CD4-positive, alpha-beta T cell treated with Interleukin-15 for 1 hour (primary cell): ENCODE measurements at places on chromosomes 12 and 14.
A peak's percentile ranks its signal among the peaks of the same experiment; 100 is the strongest.

DNA sequence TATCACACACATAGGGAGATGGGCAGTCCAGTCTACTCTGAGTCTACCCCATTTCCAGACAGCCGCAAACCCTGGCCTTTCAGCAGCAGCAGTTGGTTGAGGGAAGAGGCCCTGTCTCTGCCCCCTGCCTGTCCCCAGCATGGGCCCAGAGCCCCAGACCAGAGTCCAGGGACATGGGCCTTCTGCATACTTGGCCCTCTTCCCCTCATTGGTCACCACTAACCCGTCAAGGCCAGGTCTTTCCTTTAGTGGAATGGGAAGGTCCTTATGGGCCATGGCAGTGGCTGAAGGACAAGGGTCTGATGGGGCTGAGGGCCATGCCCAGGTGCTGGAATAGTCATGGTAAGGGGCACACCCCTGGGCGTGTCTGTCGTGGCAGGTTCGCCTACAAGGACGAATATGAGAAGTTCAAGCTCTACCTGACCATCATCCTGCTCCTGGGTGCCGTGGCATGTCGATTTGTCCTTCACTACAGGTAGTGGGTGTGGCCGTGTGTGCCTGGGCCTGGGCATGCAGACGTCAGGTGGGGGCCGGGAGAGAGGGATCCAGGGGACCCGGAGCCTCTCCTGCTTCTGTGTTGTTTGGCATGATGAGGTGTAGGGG lies 39.3 kb downstream of the TMEM120B start:
- no peak for DNase-seq

DNA sequence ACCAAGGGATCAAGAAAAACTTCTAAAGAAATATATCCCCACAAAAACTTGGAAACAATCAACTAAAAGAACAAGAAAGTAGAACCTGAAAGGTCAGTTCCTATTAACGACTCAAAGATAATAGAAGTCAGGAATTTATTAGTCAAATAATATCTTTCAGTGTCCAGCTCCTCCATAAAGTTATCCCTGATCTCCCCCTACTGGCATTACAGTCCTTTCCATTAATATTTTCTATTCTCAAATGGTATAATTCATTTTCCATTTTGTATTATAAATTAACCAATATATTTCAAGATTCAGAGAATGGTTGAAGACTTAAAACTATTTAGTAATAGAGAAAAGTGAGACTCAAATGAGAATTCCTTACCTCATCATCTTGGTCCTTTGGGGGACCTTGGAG lies 11.6 kb upstream of the SUPT16H start:
- DNase-seq = no peak

- peak; percentile 64 for DNase-seq
These were observed 12.6 kb upstream of the DENND5B start for GRCh38 chr12:31603546-31604009.

- no peak for DNase-seq
These were observed 34.2 kb downstream of the NT5DC3 start for GRCh38 chr12:103806803-103807202.

DNA sequence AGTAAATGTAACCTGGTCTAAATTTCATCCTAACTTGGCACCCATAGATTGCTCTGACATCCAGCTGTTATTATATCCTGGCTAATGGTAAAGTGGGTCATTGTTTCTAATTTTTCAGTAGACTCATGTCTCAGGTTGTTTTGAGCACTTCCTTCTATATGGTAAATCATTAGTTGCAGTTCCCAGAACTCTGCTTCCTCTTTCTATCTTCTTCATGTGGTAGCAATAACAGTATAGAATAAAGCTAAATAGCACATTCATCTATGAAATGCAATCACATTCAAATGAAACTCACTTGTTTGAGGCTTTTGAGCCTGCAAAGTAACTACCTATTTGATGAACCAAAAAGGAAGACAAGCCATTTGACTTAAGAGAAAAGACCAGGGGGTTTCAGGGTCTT lies 65.1 kb upstream of the GZMB start:
- no peak for DNase-seq

GRCh38 chr14:100962494-100962893 lies 59.0 kb upstream of the RTL1 start:
- DNase-seq = no peak

DNA sequence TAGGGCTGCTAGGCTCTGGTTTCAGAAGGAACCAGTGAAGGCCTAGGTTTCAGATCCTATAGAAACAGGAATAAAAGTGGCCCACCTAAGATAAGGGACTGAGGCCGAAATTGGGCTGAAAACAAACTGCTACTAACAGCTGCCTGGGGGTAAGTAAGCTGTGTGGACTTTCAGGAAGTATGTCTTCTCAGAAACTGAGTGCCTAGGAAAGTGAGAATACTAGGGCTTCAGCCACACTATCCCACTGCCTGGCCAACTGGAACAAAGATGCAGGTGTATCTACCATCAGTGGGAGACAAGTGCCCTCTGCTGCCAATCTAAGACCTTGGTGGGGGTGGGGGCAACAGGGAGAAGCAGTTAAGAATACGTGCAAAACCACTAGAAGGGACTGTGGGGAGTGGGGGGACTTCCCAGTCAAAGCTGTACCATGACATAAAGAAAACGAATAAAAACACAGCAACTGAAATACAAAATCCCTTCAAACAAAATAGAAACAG lies 82.5 kb downstream of the MED13L start:
- DNase-seq = peak; percentile 71

- no peak for DNase-seq
These were observed 26.4 kb downstream of the TBX3 start for GRCh38 chr12:114657597-114657920.

DNA sequence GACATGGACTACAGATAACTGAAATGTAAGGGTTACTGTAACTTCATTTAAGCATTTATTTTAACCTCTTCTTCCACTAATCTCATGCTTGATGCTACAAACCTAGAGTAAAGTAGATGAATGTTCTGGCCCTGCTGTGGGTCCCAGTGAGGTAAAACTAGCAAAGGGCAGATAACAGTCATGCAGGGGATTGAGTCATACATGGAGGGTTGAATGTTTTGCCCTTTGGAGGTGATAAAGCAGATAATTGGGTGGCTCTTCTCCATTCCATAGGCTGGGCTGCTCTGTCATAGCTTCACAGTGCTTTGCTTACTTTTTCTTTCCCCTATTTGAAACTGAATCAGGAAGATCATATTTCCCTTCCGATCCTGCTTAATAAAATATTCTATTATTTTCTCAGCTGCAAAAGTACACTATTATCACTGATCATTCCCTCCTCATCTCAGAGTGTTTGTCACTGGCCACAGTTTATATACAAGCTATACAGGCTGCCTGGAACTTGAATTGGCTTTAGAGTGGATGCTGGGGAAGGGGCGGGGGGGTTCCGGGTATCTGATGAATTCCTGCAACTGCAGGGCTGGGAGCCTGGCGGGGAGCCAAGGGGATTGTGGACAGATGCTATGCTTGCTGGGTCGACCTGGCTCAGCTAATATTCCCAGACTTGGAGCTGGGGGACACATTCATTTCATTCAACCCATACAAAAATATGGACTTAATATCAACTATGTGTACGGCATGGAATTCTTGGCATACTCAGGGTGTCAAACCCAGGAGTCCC lies 235.1 kb downstream of the NRXN3 start:
- DNase-seq = no peak

DNA sequence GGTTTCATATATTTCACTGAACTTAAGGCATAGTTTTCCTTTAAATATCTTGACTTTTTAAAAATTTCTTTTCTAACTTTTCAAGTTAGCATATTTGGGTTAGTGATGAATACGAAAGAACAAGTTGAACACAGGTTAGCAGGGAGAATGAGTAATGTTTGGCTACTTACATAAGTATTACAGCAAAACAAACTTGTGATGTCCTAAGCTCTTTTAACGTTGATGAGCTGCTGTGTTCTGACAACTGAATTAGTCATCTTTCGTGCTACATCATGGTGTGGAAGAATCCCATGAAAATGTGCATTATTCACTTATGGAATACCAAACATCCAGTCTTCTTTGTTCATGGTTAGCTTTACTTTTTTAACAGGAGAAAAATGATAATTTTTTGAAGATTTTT lies 36.3 kb upstream of the PDZRN4 start:
- no peak for DNase-seq

DNA sequence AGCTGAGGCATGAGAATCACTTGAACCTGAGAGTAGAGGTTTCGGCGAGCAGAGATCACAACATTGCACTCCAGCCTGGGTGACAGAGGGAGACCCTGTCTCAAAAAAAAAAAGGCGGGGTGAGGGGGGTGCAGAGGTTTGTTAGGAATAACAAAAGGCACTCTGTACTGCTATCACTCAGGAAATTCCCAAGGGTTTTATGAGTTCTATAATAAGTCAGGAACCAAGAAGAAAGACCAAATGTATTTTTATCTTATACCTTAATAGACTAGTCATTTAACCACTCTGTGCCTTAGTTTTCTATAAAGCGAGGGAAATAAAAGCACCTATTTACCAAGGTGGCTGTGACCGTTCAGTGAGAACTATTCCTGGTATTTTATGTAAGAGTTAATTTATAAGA lies 319.2 kb downstream of the GPHN start:
- DNase-seq = no peak

DNA sequence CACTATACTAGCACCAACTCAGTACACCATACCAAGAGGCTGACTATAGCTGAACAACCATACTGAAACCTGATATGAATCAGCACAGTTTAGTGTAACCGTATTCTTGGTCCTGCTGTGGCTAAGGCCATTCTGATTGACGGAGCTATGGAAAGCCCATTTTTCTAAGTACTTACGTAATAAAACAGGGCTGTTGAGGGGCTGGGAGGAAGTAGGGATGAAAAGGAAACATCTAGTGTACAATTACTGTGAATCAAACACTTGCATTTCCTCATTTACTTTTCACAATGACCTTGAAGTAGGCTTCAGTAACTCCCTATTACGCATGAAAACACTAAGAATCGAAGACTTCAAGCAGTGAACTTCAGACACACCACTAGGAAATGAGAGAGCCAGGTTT lies 198.2 kb downstream of the BTG1 start:
- peak; percentile 19 for DNase-seq

- peak; percentile 66 for DNase-seq
These were observed 20.0 kb upstream of the TCP11L2 start for GRCh38 chr12:106282457-106283097.

GRCh38 chr12:101824831-101825230 lies 5.9 kb downstream of the GNPTAB start:
- DNase-seq = no peak

- DNase-seq = no peak
These were observed 274.9 kb downstream of the PAWR start for GRCh38 chr12:79415746-79416435.

- no peak for DNase-seq
These were observed 115.4 kb downstream of the ESR2 start for GRCh38 chr14:64178814-64179213.

DNA sequence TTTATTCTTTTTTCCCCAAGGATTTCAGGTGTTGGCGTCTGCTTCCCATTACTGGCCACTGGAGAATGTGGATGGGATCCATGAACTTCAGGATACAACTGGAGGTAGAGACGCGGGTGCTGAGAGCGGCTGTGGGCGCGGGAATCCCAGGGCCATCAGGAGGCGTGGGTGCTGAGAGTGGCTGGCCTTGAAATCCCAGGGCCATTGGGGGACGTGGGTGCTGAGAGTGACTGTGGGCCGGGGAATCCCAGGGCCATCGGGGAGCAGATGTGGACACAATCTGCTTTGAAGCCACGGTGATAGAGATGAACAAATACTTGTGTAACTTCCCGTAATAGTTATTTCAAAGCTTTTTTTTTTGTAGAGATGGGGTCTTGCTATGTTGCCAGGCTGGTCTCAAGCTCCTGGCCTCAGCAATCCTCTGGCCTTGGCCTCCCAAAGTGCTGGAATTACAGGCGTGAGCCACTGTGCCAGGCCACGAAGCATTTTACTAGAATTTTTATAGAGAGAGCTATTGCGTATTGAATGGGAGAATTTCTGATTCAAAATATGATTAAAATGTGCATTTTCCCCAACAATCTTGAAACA lies 12.8 kb downstream of the ADGRD1 start:
- peak; percentile 49 for DNase-seq

- DNase-seq = no peak
These were observed 87.6 kb upstream of the PRB2 start for GRCh38 chr12:11482955-11483354.

DNA sequence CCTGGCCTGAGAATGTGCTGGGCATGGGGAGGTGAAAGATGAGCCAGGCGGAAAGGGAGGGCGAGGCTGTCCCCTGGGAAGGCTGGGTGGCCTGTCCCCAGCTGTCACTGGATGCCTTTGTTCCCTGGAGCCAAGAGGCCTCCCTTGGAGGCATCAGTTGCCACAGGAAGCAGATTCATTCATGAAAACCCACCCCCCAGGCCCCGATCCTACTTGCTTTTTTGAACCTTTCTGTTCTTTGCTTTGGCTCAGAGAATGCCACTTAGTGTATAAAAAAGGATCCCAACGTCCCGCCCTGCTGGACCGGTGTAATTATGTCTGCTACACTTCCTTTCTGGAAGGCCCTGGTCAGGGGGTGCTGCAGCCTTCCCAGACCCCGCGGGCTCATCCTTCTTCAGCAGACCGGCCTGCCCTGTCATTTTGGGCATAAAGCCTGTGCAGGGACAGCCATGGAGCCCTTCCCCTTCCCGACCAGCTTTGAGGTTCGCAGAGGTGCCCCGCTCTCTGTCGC lies 220.2 kb downstream of the SLC41A2 start:
- DNase-seq = no peak

DNA sequence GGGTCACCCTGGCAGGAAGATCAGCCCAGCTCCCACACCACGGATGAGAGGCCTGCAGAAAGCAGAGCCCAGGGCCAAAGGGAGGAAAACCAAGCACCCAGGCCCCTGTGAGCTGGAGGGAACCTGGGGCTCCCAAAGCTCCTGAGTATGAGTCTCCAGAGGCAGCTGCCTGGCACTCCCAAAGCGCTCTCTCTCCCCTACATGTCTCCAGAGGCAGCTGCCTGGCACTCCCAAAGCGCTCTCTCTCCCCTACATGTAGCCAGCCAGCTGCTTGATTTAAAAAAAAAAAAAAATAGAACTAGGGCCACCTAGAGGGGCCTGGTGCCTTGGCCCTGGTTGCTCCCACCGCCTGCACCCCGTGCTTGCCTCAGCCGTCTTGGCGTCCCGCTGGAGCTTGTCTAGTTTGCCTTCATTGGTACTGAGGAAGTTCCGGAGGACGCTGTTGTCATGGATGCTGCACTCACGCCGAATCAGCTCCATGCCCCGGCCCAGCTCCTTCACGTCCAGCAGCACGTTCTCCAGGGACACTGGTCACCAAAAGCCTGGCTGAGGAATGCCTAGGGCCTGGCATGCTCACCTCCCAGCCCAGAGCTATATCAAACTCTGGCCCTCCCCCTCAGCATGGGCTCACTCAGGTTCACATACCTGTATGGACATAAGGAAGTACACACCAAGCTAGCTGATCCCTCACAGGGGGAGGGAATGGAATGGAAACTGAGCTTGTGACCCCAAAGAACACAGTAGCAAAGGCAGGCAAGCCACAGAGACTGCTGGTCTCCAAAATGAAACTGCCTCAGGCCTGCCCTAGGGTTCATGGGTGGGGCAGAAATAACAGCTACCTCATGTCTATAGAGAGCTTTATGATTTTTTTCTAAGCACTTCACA lies 24.7 kb downstream of the PRPF40B start:
- DNase-seq = no peak

DNA sequence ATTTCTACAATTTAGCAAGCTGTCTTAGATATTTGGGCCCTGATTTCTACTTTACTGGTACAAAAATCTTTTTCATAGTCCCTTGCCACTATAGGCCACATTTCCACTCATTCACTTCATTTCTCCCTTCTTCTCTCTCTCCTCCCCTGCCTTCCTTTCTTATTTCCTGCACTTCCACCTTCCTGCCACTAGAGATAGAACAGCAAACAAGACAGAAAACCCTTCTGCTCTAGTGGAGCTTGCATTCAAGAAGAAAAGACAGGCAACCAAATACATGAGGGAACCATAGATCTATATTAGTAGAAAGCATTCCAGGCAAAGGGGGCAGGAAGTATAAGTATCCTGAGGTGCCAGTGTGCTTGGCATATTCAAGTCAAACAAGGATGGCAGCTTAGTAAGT lies 623.5 kb downstream of the FLRT2 start:
- no peak for DNase-seq
